CD4-positive, alpha-beta T cell treated with Interleukin-17A for 4 hours (primary cell): ENCODE measurements at places on chromosomes 1 and 21.

- no peak for DNase-seq
Measured at GRCh38 chr1:89332461-89332860, 31.4 kb upstream of the GBP6 start.

DNA sequence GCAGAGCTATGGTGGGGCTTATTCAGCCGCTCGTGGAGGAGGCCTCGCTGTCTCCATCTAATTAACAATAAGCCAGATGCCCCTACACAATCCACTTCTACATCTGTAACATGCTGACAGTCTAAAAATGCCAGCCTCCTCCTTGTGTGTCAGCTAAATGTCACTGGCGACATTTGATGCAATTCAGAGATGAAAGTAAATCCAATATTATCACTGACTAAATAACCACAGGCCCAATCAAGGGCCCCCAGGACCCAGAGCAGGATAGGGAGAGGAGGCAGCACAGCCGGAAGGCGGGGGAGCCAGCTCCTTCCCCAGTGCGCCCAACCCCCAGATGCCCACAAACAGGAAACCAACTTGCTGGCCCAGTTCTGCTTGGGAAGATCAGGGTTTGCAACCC, 76.6 kb downstream of the DMRTA2 start:
- no peak for DNase-seq

- DNase-seq = no peak
Measured at GRCh38 chr1:153387001-153387400, 3.9 kb downstream of the S100A8 start.

- DNase-seq = peak; percentile 66
Measured at GRCh38 chr1:165631342-165632151, 513 bp downstream of the MGST3 start.

DNA sequence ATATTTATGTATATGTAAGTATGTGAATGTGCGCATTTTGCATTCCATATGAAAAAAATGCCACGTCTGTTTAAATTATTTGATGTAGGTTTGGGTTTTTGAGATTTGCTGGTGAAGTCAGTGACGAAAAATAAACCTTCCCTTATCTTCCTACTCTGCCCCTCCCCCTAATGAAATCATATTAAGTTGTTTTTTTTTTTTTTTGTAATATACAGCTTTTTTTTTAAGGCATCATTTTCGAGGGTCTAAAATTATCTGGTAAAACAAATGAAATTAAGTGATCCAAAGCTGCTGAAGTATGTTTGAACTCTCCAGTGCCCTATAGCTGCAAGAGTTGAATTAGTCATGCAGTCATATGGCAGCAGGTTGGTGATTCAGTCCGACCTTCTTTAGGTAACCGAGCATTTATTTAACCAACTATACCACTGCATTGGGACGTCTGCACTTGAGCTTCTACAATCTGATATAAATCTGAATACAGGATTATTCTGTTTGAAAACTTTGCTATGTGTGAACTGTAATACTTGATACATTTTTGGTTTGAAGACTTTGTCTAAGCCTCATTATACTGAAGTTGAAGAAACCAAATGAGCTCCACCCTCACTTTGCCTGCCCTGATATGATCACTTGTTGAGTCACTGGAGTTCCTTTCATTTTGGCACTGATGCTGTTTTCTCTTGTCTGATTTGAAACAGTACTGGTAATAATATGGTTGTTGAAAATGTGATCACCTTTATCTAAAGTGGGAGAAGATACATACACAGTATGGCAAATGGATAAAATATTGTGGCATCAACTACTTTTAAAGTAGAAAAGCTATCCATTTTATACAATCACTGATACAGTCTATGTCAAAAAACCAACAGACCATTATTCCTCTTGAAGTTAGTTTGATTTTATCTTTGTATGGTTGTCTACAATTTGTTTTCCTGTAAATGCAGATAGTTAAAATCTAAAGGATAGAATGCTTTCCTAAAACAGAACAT, 11.7 kb downstream of the PDIK1L start:
- DNase-seq = peak; percentile 32

- no peak for DNase-seq
Measured at GRCh38 chr1:7109901-7110300, 324.6 kb downstream of the CAMTA1 start.

- DNase-seq = no peak
Measured at GRCh38 chr1:90821788-90822359, 104.8 kb upstream of the BARHL2 start.

DNA sequence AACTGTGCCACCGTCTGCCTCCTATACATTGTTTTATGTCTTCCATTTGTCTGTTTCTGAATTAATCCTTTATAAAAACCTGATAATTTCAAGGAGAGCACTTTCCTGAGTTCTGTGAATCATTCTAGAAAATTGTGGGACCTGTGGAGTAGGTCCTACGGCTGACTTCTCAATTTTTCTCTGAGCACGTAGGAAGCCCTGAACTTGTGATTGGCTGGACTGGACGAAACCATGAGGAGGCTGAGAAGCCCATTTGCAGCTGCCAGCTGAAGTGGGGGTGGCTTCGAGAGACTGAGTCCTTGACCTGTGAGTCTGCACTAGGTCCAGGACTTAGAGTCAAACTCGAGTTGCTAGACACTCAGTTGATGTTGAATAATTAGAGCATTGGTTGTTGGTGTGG, 277.1 kb upstream of the NCAM2 start:
- no peak for DNase-seq

DNA sequence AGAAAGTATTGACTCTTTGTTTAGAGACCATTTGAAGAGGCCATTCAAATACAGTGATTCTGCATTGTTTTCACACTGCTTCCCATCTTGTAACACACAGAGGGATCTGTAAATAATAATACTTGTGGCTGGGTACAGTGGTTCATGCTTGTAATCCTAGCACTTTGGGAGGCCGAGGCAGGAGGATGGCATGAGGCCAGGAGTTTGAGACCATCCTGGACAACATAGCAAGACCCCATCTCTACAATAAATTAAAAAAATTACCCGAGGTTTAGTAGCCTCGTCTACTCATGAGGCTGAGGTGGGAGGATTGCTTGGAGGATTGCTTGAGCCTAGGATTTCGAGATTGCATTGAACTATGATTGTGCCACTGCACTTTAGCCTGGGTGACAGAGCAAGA, 5.7 kb downstream of the ZMYM4 start:
- DNase-seq = no peak

DNA sequence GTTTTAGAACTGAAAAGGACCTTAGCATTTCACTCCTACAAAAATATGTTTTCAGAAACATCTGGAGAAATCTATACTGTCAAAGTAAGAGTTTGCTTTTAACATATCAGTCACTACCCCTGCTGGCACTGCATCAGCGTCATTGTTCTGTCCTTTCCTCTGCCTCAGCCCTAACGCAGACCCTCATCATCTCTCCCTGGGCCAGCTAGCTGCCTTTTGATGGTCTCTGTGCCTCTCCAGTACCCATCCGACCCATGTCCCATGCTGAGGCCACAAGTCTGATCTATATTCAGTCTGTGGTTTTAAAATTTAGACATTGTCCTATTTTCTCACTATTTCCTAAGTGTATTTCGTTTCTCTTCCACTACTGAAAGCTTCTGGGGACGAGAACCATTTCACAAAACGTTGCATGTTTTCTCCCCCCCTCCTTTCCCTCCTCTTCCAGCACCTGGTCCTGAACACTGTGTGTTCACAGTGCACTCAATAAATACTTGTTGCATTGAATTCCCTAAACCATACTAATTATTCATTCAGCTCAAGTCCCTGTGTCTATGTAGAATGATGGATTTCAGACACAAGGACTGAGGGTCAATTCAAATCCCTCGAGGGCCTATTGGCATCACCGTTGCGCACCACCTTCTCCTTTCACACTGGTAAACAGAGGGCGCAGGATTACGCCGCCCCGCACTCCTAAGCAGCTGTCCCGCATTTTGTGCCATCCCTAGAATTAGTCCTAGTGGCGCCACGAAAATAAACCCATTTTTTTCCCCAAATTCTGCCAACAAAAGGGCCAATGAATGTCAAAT, 53.4 kb downstream of the CD2 start:
- DNase-seq = peak; percentile 33

DNA sequence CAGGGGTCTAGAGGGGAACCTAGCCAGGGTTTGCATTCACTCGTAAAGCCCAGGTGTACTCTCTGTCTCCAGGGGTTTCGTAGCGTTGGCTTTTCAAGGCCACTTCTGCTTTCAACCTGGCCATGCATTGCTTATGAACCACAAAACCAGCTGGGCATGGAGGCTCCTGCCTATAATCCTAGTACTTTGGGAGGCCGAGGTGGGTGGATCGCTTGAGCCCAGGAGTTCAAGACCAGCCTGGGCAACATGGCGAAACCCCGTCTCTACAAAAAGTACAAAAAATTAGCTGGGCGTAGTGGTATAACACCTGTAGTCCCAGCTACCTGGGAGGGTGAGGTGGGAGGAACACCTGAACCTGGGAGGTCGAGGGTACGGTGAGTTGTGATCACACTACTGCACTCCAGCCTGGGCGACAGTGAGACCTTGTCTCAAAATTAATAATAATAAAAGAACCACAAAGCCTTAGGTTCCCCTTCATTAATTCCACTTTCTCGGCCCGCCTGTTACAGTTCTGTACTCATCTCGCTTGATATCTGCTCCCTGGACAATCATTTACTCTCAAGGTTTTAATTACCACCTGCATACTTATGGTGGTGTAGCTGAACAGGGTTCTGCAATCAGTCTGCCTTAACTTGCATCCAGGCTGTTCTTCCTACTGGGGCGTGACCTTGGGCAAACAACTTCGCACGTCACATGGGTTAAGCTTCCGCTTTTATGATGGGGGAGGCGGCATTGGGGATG, 6.1 kb downstream of the SLC16A4 start:
- DNase-seq = no peak

- no peak for DNase-seq
Measured at GRCh38 chr1:16085522-16085921, 12.1 kb upstream of the FAM131C start.

DNA sequence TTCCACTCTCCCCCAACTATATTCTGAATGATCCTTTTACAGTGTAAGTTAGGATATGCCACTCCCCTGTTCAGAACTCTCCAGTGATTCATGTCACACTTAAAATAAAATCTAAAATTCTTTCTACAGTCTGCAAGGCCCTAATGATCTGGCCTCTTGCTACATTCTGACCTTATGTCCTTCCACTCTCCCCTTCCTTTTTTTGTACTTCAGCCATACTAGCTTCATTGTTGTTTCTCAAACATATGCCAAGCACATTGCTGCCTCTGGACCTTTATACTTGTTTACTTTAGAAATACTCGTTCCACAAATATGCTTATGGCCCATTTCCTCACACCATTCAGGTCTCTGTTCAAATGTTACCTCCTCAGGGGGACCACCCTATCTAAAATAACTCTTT, 14.8 kb upstream of the PSMA5 start:
- no peak for DNase-seq

DNA sequence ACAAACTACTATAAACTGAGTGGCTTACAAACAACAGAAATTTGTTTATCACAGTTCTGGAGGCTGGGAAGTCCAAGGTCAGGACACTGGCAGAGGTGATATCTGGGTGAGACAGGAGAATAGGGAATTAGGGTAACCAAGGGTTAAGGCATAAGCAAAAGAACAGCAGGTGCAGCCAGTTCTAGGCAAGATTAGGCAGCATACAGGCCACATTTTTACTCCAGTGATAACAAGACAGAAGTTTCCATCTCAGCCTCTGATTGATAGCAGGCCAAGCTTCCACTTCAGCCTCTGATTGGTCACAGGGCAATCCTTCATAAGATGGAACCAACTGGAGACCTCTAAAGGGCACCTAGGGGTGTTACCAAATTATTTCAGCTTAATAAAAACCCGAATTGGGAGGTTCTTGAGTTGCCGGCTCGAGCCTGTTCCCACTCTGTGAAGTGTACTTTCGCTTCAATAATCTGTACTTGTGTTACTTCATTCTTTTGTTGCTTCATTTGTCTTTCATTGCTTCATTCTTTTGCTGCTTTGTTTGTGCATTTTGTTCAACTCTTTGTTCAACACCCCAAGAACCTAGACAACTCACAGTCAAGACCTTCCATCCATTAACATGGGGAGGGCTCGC, 185.6 kb downstream of the TOMM20 start:
- DNase-seq = no peak
